ENCODE measurements at places on chromosomes 16 and 17. TPM values are rescaled to one million over a fixed set of nuclear protein-coding genes. Genes with fewer than 3 reads are reported as not detected.

The SYCE1L gene
- total RNA-seq = 4.8 TPM

The NPIPA5 gene
- 2.4 TPM for total RNA-seq

The SOST gene
- not detected for total RNA-seq

The RSPRY1 gene
- total RNA-seq = 33.7 TPM

The IRF8 gene
- total RNA-seq = 52.5 TPM

The SOX15 gene
- total RNA-seq = 1.0 TPM

DNA sequence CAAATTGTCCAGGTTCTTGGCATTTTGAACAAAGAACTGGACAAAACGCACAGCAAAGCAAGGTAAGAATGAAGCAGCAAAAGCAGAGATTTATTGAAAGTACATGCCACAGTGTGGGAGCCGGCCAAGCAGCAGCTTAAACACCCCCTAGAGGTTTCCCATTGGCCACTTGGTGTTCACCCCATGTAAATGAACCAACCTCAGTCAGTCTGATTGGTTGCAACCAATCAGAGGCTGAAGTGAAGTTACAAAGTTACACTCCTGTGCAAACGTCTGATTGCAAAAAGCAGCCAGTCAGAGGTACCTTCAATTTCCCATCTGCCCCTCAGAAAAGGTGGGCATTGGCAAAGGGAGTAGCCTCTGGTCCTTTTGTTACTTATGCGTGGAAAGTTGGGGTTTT is 8.8 kb upstream of the ZNF263 start:
- no peaks in the 10 kb centered on the region for H3K27me3 ChIP-seq
- no peak for DNase-seq
- H3K36me3 ChIP-seq = no peaks in the 10 kb centered on the region
- no peak overlapping the region for H3K27ac ChIP-seq
- no peak overlapping the region for H3K4me3 ChIP-seq

- H3K27ac ChIP-seq = no peak overlapping the region
- no peak overlapping the region for H3K4me3 ChIP-seq
- no peaks in the 10 kb centered on the region for H3K4me1 ChIP-seq
- DNase-seq = no peak
Observed at GRCh38 chr16:18932243-18932987, 6.2 kb upstream of the SMG1 start.

GRCh38 chr17:42901535-42902229 is 1.1 kb downstream of the G6PC1 start:
- H3K36me3 ChIP-seq = no peaks in the 10 kb centered on the region
- DNase-seq = no peak

DNA sequence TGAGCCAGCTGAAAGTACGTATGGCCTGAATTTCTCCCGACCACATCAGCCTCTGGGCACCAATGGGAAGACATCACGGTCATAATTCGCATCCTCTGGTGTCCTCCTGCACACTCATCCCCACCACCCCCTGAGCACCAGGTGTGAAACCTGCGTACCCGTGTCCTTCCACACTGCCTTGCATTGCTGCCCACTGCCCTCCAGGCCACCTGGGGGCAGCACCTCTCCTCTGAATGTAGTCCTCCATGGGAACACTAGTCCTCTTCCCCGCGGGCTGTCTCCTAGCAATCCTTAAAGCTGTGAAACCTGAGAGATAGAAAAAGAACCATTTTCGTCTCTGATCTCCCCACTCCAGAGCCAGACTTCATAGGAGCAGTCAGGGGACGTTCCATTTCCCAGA is 125.5 kb downstream of the ZNF18 start:
- H3K27me3 ChIP-seq = no peaks in the 10 kb centered on the region
- H3K4me1 ChIP-seq = no peaks in the 10 kb centered on the region
- H3K4me3 ChIP-seq = no peak overlapping the region
- H3K27ac ChIP-seq = no peak overlapping the region
- no peak for DNase-seq

DNA sequence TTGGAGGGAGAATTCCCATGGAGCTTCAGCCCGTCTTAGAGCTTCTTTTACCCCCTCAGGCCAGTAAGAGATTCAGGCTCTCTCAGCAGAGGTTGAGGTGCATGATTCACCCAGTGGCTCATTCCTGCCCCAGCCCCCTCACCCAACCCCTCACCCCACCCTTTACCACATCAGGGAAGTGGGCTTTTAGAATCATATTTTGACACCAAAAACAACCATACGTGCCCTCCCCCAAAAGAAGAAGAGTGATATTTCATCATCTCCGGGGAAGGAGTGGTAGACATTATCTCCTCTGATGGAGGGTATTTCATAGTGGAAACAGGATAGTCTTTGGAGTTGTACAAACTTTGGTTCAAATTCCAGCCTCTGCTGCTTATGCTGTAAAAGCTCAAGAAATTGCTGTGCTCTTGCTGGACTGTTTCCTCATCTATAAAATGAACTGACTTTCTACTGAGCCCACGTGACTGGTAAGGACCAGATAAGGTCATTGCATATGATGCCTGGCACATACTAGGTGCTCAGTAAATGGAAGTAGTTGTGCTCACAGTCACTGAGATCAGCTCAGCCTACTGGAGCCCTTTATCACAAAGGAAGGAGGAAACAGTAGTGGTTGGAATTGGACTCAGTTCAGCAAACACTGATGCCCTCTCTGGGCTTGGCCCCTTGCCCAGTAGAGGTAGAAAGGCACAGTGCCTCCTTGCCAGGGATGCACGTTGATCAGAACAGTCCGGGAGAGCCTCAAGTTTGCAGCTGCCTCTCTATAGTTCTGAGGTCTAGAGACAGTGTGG is 18.3 kb upstream of the CCL5 start:
- H3K27ac ChIP-seq = no peak overlapping the region
- H3K4me1 ChIP-seq = no peaks in the 10 kb centered on the region
- H3K4me3 ChIP-seq = no peak overlapping the region
- H3K36me3 ChIP-seq = no peaks in the 10 kb centered on the region
- DNase-seq = peak; percentile 46
- no peaks in the 10 kb centered on the region for H3K27me3 ChIP-seq

- H3K36me3 ChIP-seq = no peaks in the 10 kb centered on the region
- no peaks in the 10 kb centered on the region for H3K4me1 ChIP-seq
- H3K27me3 ChIP-seq = no peaks in the 10 kb centered on the region
- no peak for DNase-seq
- no peak overlapping the region for H3K27ac ChIP-seq
Observed at GRCh38 chr17:44601539-44601938, 44.3 kb downstream of the FZD2 start.

- no peaks in the 10 kb centered on the region for H3K4me1 ChIP-seq
- H3K4me3 ChIP-seq = no peak overlapping the region
- no peak for DNase-seq
- H3K27ac ChIP-seq = no peak overlapping the region
- H3K36me3 ChIP-seq = no peaks in the 10 kb centered on the region
- H3K27me3 ChIP-seq = no peaks in the 10 kb centered on the region
Observed at GRCh38 chr17:69608808-69609472, 194.4 kb downstream of the MAP2K6 start.

GRCh38 chr16:89890200-89890599 is 16.8 kb downstream of the TCF25 start:
- peaks cover 25% of the 10 kb centered on the region for H3K36me3 ChIP-seq
- no peak for DNase-seq
- H3K27ac ChIP-seq = no peak overlapping the region
- H3K27me3 ChIP-seq = no peaks in the 10 kb centered on the region
- H3K4me3 ChIP-seq = no peak overlapping the region

DNA sequence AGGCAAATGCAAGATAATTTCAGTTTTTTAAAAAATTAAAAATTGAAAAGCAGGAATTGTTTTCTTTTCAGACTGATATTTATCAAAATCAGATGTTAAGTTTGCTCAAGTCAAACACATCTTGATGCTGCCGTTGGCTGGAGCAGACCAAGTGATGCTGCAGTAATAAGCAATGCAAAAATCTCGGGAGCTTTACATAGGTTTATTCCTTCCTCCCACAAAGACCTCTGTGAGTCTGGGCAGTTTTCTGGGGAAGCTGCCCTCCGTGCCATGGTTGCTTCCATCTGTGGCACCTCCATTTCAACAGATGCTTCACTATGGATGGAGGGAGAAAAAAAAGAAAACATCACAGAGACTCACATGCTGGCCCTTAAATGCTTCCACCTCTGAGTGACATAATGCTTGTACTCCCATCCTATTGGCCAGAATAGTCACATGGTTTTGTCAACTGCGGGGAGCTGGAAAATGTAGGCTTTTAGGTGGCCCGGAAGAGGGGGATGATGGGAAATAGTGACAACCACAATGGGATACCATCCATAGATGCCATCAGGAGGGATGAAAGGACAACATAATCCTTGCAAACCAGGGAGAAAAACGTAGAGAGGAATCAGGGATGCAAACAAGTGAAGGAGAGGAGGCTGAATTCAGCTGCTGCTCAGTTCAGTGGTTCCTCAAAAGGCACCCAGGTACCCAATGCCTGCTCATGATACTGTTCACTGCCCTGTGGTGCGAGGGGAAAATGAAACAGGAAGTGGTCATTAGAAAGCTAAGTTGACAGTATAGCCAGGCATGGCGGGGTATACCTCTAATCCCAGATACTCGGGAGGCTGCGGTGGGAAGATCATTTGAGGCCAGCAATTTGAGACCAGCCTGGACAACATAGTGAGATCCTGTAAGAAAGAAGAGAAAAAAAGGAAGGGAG is 13.5 kb upstream of the ERCC4 start:
- no peak overlapping the region for H3K4me3 ChIP-seq
- DNase-seq = no peak
- H3K27ac ChIP-seq = no peak overlapping the region
- no peaks in the 10 kb centered on the region for H3K36me3 ChIP-seq
- H3K27me3 ChIP-seq = no peaks in the 10 kb centered on the region

- H3K4me1 ChIP-seq = no peaks in the 10 kb centered on the region
- no peak overlapping the region for H3K27ac ChIP-seq
- no peaks in the 10 kb centered on the region for H3K36me3 ChIP-seq
- H3K4me3 ChIP-seq = no peak overlapping the region
- DNase-seq = no peak
Observed at GRCh38 chr16:15835136-15835878, 21.5 kb downstream of the MYH11 start.

- no peaks in the 10 kb centered on the region for H3K36me3 ChIP-seq
- peaks cover 5% of the 10 kb centered on the region for H3K4me1 ChIP-seq
- no peak for DNase-seq
- no peaks in the 10 kb centered on the region for H3K27me3 ChIP-seq
- no peak overlapping the region for H3K27ac ChIP-seq
- peak overlapping the region; percentile 24 for H3K4me3 ChIP-seq
Observed at GRCh38 chr16:2953706-2954627, 10.1 kb upstream of the KREMEN2 start.

- H3K4me3 ChIP-seq = no peak overlapping the region
- no peak overlapping the region for H3K27ac ChIP-seq
- no peaks in the 10 kb centered on the region for H3K36me3 ChIP-seq
- H3K4me1 ChIP-seq = peaks cover 3% of the 10 kb centered on the region
- DNase-seq = no peak
Observed at GRCh38 chr17:43014020-43014648, 7.5 kb downstream of the IFI35 start.

GRCh38 chr17:66947311-66947710 is 17.2 kb upstream of the CACNG4 start:
- H3K27me3 ChIP-seq = no peaks in the 10 kb centered on the region
- H3K4me1 ChIP-seq = peaks cover 7% of the 10 kb centered on the region
- no peaks in the 10 kb centered on the region for H3K36me3 ChIP-seq
- no peak overlapping the region for H3K27ac ChIP-seq
- no peak for DNase-seq

GRCh38 chr17:56635641-56636040 is 42.1 kb downstream of the NOG start:
- no peak overlapping the region for H3K27ac ChIP-seq
- no peak overlapping the region for H3K4me3 ChIP-seq
- H3K36me3 ChIP-seq = no peaks in the 10 kb centered on the region
- DNase-seq = no peak

DNA sequence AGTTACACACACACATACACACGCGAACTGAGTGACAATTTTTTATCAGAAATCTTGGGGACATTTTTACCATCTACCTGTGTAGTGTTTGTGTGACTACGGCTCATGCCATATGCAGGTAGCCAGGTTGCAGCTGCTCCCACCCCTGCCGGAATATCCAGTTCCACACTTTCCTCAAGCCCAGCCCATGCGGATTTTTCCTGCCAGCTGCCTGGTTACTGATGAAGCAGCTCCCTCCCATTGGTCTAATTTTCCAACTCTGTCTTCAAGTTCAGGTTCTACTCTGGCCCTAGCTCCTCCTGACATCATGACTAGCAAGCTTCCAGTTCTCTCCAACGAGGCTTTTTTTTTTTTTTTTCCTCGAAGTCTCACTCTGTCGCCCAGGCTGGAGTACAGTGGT is 4.8 kb downstream of the GSG1L2 start:
- DNase-seq = no peak
- no peaks in the 10 kb centered on the region for H3K4me1 ChIP-seq
- H3K36me3 ChIP-seq = no peaks in the 10 kb centered on the region
- no peak overlapping the region for H3K27ac ChIP-seq
- no peak overlapping the region for H3K4me3 ChIP-seq

- H3K4me3 ChIP-seq = no peak overlapping the region
- DNase-seq = peak; percentile 79
- H3K4me1 ChIP-seq = peaks cover 11% of the 10 kb centered on the region
- no peaks in the 10 kb centered on the region for H3K36me3 ChIP-seq
- peak overlapping the region; percentile 16 for H3K27ac ChIP-seq
Observed at GRCh38 chr16:57384248-57385070, 12.2 kb downstream of the CX3CL1 start.

DNA sequence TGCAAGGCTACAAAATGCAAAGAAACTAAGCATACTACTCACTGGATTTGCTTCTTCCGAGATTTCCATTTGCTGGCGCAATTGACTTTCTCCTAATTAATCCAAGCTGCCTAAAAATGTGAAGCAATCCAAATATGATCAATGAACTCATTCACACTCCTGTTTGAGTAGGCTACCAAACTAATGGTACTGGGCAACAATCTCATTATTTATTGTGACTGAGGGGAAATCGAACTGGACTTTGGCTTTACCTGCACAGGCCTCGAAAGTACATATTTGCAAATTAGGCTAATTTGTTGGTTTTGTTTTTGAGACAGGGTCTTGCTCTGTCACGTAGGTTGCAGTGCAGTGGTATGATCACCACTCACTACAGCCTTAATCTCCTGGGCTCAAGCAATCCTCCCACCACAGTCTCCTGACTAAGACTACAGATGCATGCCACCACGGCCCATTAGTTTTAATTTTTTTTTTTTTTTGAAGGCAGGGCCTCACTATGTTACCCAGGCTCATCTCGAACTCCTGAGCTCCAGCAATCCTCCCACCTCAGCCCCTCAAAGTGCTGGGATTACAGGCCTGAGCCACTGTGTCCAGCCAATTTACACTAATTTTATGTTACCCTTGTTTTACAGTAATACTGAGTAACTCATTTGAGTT is 2.6 kb downstream of the ERI2 start:
- no peaks in the 10 kb centered on the region for H3K27me3 ChIP-seq
- H3K4me1 ChIP-seq = no peaks in the 10 kb centered on the region
- no peak overlapping the region for H3K27ac ChIP-seq
- H3K4me3 ChIP-seq = no peak overlapping the region

DNA sequence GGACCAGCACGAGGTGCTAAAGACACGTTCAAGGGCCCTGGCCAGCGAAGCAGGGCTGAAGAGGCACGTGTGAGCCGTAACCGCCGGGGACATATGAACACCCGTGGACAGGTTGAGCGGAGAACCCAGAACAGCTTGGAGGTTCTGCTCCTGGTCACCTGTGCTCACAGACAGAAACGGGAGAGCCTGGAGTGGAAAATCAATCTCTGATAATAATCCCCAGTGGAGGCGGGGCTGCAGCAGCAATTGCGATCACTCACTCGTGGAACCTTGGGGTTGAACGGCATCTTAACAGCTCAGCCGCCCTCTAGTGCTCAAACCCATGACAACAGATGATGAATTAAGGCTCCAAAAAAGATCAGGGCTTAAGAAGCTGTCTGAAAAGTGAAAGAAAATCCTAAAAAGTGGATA is 25.6 kb downstream of the WIPI1 start:
- no peak overlapping the region for H3K27ac ChIP-seq
- no peak overlapping the region for H3K4me3 ChIP-seq
- no peaks in the 10 kb centered on the region for H3K27me3 ChIP-seq
- peak; percentile 15 for DNase-seq
- peaks cover 16% of the 10 kb centered on the region for H3K36me3 ChIP-seq
